AG08396 (cell line): ENCODE measurements at places on chromosomes 4 and X.

DNA sequence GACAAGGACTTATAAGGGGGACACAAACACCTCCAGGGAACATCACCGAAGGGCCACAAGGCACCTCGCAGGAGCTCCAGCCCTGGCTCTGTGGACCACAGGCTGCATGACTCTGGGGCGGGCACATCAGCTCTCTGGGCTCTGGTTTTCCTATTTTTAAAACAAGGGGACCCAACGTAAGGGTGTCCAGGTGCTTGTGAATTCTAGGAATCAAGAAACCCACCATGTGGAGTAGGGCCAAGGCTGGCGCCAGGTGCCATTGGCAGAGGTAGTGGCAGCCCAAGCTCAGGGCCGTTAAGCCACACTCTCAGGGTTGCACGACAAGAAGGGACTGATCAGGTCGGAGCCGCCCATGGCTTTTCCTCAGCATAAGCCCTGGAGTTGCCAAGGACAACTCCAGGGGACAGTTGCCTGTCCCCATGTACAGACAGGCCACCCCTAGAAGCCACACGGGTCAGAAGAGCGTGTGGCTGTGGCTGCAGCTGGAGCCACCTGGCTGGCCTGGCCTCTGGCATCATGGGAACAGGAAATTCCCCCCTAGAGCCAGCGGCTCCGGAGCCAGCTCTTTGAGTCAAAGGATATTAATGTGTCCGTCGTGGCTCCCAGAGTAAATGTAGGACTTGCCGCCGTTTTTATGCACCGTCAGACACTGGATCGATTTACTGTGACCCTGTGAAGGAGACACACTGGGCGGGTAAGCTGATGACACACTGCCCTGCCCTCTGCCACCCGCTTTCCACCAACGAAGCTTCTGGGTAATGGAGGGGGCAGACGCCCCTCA is 32.5 kb downstream of the WDR1 start:
- DNase-seq: no peak

DNA sequence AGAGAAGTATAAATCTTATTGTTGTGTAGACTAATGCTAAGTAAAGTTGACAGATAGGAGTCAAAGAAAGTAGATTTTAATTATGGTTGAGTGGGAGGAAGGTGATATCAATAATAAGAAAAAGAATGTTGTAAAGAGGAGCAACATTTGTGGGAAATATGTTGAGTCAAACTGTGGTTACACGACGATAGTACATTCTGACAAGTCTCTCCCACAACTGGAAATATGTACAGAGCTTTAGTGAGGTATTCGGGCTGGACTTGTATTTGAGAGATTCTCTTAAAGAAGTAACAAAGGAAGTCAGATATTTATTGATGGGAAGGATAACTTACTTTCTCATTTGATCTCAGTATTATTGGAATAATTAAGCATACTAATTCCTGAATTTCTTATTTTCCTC is 525.3 kb upstream of the MAGEB2 start:
- no peak for DNase-seq

DNA sequence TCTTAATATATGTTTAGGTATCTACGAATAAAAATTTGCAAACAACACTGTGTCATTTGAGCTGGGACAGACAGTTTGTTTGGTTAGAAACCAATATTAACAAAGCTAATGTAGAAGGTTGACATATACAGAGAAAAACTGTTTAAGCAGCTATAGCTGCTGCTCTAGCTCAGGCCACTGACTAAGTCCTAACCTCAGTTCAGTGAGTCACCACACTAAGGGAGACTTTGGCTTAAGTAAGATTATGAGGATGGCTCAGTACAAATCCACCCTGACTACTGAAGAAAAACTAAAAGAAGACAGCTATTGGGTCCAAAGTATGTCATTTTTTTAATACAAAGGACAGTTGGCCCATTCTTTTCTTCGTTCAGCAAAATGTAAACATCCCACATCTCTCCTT is 717.3 kb upstream of the ACTRT1 start:
- DNase-seq: no peak

GRCh38 chr4:100417565-100417964 is 100.3 kb downstream of the EMCN start:
- DNase-seq: no peak

DNA sequence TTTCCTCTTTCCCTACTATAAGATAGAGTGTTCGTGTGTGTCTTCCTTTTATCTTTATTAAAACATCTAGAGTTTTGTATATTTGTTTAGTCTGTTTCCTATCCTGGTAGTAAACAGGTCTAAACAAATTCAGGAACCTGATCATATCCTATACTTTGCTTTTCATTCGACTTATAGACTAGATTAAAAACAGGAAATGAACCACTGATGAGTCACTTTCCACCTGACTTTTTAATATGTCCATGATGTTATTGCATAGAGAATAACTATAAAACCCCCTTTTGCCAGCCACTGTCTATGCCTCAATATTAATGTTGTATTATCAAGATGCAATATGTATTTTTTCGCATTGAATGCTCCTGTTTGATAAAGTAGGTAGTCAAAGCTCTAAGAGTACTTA is 1794.0 kb downstream of the STIM2 start:
- no peak for DNase-seq

- DNase-seq: no peak
Observed at GRCh38 chr4:26051240-26051639, 137.2 kb downstream of the SMIM20 start.

GRCh38 chrX:36434522-36434921 is 515.0 kb downstream of the CFAP47 start:
- no peak for DNase-seq

- no peak for DNase-seq
Observed at GRCh38 chr4:140297221-140297570, 76.2 kb upstream of the SCOC start.

DNA sequence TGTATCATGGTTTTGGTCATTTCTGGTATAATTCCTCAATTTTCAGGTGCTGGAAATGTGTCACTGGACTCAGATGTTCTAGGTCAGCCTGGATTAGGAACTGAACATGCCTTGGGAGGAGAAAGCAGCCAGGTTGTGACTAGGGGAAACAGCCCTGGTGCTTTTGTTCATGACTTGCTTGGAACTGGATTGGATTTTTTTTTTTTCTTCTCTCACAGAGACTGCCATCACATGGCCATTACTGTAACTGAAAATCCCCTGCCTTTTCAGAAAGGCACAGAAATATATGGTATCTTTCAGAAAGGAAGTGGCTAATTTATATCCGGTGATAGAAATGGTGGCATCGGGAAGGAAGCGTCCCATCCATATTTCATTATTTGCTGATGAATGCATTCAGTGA is 34.6 kb downstream of the SEPTIN11 start:
- DNase-seq: no peak

GRCh38 chrX:97397371-97397770 is 513.7 kb downstream of the RPA4 start:
- no peak for DNase-seq

- DNase-seq: no peak
Observed at GRCh38 chr4:85200106-85200505, 233.6 kb upstream of the WDFY3 start.

GRCh38 chrX:54807524-54808108 is at the start of gene MAGED2:
Gene MAGED2 (plus strand): TSS chrX:54807745. CDS start chrX:54809332, 1,587 bp downstream.
- DNase-seq: peak; percentile 31

GRCh38 chr4:20037745-20038144 is 214.0 kb upstream of the SLIT2 start:
- no peak for DNase-seq

- DNase-seq: no peak
Observed at GRCh38 chr4:113572620-113573019, 188.9 kb downstream of the CAMK2D start.

DNA sequence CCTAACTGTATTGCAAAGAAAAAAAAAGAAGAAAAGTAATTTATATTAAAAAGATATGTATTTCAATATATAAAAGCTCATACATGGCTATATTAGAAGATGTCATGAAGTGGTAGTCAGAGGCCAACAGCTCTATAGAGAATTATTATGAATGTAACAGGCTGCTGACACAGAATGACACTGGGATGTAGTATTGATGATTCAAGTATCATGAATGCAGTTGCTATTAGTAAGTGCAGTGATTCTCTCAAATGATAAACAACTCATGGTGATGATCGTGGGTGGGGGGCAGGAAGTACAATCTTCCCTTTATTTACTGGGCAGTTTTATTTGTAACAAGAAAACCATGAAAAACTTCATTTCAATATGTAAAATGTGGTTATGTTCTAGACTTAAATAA is 124.6 kb downstream of the COL4A6 start:
- DNase-seq: peak; percentile 8

DNA sequence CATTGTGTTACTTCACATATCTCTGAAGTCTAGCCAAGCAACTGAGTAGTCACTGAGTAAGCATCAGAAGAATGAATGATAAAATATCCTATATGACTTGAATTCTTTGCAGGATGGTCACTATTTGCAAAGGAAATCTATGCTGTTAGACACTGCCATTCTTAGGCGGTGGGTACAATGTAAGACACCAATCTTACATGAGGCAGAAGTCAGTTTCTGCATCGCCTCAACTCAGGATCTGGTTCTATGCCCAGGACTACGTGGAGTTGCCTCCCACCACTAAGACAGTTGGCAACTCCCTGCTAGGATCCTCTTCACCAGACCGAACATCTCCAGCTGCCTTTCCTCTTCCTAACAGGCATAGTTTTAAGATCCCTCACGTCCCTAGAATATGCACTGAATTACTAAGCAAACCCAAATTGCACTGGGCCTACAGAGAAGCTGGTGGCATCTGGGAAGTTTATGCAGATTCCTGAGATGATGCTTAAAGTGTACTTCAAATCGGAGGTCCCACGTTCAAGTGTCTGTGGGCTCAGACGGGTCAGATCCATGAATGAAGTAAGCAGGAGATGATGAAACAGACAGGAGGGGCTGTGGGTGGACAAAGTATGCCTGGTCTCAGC is 45.6 kb downstream of the SEL1L3 start:
- peak; percentile 54 for DNase-seq

DNA sequence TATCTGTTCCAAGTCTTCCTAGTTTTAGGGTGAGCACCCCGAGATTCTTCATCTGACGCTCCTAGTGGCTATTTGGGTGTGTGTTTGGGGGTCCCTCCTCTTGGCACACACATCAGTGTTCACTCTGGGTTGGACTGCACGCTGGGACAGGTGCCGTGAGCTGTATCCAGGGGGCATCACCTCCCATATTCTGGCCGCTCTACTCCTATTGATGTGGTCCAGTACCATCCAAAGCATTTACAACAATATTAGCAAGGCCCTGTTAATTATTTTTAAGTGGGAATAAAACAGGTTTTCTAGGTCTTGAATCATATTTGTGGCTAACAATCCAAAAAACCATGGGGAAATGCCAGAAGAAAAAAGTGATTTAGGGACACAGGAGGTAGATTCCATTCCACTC is 26.4 kb downstream of the CYTL1 start:
- no peak for DNase-seq

- no peak for DNase-seq
Observed at GRCh38 chrX:38987198-38987651, 186.0 kb downstream of the MID1IP1 start.

DNA sequence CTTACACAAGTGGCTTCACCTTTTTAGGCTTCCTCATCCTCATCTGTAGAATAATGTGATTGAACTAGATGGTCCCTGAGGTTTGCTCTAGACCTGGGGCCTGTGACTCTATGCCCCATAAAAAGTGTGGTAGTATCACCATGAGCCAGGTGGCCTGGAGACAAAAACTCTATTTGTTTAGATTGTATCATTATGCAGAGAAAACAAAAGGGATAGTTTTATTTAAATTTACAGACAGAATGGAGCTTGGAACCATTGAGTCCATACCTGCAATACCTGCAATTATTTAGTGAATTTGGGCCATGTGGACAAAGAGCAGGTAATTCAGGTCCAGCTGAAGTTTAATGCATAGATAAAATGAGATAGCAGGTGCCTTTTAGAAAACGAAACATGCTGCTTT is 139.5 kb upstream of the RPL34 start:
- no peak for DNase-seq

GRCh38 chr4:114423582-114423981 is 175.0 kb upstream of the UGT8 start:
- DNase-seq: no peak

- no peak for DNase-seq
Observed at GRCh38 chr4:113601636-113602035, 159.9 kb downstream of the CAMK2D start.

DNA sequence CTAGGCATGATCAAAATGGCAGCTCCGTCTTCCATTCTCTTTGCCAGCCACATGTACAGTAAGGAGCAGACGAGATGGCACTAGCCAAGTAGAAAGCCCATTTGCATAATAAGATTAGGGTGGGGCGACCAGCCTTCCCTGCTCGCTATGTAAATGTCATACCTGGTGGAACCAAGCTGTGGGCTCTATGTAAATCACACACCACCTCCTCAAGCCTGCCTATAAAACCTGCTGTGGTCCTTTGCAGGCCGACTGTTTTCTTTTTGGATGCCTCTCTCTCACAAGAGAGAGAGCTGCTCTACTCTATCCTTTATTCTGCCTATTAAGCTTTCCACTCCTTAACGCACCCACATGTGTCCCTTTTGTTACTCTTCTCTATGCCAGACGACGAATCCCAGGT is 1472.7 kb downstream of the ARAP2 start:
- DNase-seq: no peak

GRCh38 chrX:3811331-3812311 is 98.2 kb upstream of the PRKX start:
- peak; percentile 19 for DNase-seq

DNA sequence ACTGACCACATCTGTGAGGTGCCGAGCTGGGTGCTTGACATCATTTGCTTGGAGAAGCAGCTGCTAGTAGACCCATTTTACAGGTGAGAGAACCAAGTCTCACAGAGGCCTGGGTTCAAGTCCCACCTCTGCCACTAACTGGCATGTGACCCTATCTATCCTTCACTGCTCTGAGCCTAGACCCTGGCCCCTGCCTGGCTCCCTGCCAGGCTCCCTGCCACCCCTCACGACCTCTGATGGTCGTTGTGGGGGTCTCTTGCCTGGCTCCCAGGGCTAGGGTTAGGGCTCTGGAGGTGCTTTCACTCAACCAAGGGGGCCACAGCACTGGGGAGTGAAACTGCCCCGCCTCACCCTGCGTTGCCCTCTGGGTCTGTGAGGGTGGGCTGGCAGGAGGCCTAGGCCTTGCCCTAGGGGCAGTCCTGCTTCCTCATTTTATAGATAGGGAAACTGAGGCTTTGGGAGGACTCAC is 7.2 kb upstream of the ADD1 start:
- DNase-seq: no peak

- peak; percentile 78 for DNase-seq
Observed at GRCh38 chr4:38160487-38161207, 200.4 kb downstream of the PTTG2 start.

DNA sequence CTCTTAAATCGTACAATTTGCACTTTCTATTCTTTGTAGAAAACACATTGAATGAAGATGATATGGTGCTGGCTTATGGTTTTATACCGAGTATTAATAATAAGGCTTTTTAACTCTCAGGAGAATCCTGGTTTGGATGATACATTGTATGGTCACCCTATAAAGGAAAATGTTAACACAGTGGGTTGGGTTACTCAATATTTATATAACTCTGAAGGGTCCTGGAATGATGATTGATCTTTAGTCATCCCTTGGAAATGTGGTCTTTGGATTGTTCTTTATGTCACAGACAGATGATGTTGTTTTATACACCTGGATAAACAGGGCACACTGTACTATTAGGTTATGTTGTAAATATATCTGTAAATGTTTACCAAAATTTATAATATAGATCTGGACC is 496.2 kb upstream of the NDST4 start:
- DNase-seq: no peak

GRCh38 chr4:138035781-138036258 is 206.3 kb downstream of the SLC7A11 start:
- peak; percentile 65 for DNase-seq

GRCh38 chr4:6769233-6769988 is 13.1 kb upstream of the KIAA0232 start:
- DNase-seq: no peak
